Astrocyte (in vitro differentiated cells and primary cell): ENCODE measurements at places on chromosomes 4 and X.

DNA sequence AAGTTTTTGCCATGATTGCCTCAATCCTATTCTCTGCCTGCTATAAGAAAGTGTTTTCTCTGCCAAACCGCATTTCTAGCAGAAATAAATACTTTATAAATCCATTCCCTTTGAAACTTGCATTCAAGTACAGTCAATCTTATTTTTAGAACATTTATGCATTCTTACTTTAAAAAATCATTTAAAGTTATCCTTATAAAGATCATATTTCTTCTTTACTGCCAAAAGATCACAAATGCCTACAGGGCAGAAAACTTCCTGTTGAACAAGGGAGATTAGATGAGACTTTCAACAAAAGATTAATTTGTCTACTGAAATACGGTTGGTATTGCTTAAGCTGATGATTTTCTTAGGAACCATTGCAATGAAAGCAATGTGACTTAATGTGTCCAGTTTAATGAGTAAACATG is 207.2 kb upstream of the SLIT2 start:
- peak; percentile 41 for DNase-seq

GRCh38 chr4:63814171-63814964 is 594.9 kb downstream of the TECRL start:
- no peak for DNase-seq

- DNase-seq, result no peak
Observed at GRCh38 chr4:147535124-147535523, 54.2 kb downstream of the EDNRA start.

- DNase-seq, result no peak
Observed at GRCh38 chrX:82945332-82945731, 562.8 kb upstream of the POU3F4 start.

GRCh38 chr4:178275671-178276360 is 833.6 kb upstream of the AGA start:
- DNase-seq, result no peak

- DNase-seq, result no peak
Observed at GRCh38 chr4:113740857-113741379, 20.6 kb downstream of the CAMK2D start.

DNA sequence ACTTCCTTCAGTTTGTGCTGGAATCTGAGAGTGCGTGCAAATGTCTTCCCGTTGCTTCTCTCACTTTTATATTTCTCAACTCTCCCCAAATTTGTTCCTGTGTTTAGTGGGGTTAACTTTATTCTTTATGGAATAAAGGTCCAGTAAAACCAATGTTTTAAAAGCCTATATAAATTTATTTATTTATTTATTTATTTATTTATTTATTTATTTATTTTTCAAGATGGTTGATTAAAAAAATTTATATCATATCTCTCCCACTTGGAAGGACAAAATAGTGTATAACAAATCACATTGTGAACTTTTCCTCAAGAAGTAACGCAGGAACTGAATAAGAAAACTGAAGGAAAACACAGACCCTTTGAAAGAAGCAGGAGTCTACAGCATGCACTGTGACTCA is 95.3 kb upstream of the ITM2A start:
- DNase-seq, result no peak

- no peak for DNase-seq
Observed at GRCh38 chrX:120365320-120365719, 3.4 kb downstream of the ATP1B4 start.

- DNase-seq, result no peak
Observed at GRCh38 chr4:108313546-108314339, 145.0 kb upstream of the LEF1 start.

DNA sequence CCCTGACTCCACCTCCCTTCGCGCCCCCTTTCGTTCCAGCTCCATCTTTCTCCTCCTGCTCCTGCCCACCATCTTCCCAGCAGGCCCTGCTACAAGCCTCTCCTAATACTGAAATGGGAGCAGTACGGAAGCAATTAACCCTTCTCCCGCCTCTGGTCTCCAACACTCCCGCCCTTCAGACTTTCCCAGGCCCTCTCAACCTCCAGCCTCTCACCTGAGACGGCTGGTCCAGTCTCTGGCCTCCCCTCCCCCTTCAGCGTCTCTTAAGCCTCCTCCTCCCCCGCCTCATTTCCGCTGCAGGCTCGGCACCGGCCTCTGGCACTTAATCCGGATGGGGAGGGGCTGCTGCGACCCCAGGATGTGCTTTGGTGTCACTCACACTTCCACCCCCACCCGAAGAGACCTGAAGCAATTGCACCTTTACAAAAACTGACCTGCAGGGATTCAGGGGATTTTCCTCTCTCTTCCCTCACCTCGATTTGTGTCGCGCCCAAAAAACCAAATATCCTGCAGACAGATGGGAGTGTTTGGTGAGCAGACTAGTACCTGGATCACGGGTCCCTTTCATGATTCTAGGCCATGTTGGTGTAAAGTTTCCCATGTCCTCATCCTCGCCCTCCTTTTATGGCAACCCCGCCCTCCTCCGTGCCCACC is 657 bp downstream of the TCEAL8 start:
- peak; percentile 34 for DNase-seq

DNA sequence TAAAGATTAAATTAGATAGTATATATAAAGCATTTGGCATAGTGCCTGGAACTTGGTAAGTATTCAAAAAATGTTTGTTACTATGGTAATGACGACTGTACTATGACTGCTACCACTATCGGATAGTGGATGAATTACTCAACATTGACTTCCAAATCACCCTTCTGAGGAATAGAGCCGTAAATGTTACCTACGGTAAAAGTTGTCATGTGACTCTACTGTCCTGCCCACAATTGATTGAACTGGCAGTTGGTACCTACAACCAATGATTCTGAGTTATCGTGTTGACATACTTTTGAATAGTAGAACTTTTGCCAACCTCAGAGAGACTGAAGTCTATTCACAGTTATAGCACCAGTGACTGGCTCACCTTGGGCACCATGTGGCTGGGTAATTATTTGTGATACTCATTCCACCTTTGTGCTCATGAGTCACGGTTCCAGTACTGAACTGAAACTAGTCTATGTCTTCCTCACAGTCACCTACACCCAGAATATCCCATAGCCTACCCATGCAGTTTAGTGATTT is 185.5 kb upstream of the PITX2 start:
- DNase-seq, result peak; percentile 18

- DNase-seq, result peak; percentile 62
Observed at GRCh38 chr4:110532901-110533589, 57.1 kb downstream of the ENPEP start.

GRCh38 chr4:114019276-114019968 is 40.0 kb upstream of the ARSJ start:
- DNase-seq, result peak; percentile 12

- peak; percentile 65 for DNase-seq
Observed at GRCh38 chr4:117793845-117794480, 240.3 kb upstream of the NDST3 start.

- DNase-seq, result no peak
Observed at GRCh38 chrX:22882543-22882942, 117.2 kb upstream of the DDX53 start.

- DNase-seq, result no peak
Observed at GRCh38 chrX:122115604-122116003, 1068.2 kb downstream of the GLUD2 start.

DNA sequence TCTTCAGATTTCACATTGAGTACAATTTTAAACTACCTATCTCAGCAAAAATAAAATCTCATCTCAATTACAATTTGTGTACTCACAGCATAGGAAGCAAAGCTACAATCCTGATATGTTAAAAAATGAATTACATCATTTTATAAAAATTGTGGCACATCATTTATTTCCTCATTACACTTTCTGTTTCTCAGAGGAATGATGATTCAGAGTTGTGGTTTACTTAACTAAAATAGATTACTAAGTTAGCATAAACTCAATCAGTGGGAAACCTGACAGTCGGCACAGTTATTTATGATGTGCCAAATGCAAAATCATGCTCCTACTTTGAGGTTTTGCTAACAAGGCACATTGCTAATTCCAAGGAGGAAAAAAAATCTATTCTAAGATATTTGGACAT is 325.0 kb downstream of the FBXO8 start:
- peak; percentile 45 for DNase-seq

- DNase-seq, result no peak
Observed at GRCh38 chr4:1813231-1813630, 20.1 kb downstream of the FGFR3 start.

DNA sequence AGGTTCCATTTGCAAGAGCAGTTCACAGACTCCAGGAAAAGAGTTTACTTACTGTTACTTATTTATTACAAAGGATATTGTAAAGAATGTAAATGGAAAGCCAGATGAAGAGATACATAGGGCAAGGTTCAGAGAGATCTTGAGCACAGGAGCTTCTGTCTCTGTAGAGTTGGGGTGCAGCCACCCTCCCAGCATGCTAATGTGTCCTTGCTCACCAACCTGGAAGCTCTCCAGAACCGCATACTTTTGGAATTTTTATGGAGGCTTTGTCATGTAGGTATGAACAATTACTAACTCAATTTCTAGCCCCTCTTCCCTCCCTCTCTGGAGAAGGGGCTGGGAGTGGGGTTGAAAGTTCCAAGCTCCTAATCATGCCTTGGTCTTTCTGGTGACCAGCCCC is 857.2 kb downstream of the RPA4 start:
- DNase-seq, result no peak

DNA sequence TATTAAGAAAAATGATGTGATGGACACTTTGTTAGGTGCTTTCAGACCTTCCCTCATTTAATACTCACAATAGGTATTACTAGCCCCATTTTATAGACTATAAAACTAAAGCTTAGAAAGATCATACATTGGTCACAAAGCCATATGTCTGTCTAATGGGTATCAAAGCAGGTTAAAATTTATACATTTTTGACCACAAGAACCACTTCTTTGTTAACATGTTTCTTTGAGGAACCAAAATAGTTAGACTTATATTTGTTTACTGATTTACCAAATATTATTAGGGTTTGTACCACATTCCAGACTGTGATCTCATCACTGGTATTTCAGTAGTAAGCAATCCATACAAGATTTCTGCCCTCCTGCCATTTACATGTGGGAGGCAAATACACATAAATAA is 363.3 kb downstream of the NAF1 start:
- DNase-seq, result no peak

DNA sequence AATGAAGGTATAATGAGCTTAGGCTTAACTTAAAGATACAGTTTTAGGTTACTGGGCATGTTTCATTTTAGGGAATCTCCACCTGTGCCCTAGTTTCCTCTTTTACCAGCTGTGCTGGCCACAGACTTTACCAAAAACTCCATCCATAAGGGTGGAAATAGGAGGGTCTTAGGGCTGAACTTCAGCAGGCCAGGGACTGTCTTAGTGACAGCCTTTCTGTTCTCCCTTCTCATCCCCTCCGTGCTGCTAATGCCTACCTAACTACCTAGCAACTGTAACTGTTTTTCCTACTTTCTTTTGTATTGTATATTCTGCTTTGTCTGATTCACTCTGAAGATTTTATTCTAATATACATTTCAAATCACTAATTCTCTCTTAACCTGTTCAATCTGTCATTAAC is 1375.3 kb downstream of the PCDH18 start:
- no peak for DNase-seq

DNA sequence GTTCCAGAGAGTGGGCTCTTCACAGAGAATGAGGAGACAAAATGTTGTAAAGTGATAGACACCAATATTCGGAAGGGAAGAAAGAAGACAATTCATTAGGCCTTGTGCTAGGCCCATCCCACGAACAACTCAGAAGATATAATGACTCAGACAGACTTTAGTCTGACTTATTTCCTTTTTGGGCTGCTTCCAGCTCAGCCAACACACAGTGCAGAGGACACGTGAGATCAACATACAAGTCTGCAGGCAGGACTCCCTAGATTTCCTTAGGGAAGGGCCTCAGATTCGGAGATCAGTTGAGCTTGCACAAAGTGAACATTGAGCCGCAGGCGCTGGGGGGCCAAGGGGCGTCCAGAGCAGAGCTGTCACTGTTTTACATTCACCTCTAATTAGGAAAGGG is 290.7 kb upstream of the TENM3 start:
- DNase-seq, result peak; percentile 96

GRCh38 chr4:173731257-173731656 is 201.2 kb upstream of the HAND2 start:
- DNase-seq, result no peak

- peak; percentile 65 for DNase-seq
Observed at GRCh38 chr4:156792462-156793085, 179.0 kb downstream of the PDGFC start.

GRCh38 chr4:96936886-96937285 is 1097.0 kb downstream of the PDHA2 start:
- no peak for DNase-seq

GRCh38 chr4:125714845-125715244 is 400.1 kb downstream of the FAT4 start:
- DNase-seq, result no peak

DNA sequence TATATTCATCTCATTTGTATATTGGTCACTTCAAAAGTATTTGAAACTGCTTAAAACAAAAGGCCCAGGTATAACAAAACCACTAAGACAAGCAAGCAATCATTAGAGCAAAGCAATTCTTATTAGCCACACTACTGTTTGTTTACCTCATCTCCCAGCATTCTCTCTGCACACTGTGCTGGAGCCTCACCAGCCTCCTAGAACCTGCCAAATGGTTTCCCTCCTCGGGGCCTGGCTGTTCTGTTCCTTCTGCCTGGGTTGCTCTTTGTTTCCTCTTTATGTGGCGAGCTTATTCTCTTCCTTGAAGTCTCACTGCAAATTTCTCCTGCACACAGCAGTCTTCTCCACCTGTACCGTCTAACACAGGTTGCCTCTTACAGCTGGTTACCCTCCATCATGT is 67.5 kb upstream of the MND1 start:
- no peak for DNase-seq

- DNase-seq, result no peak
Observed at GRCh38 chr4:165403637-165404036, 24.8 kb downstream of the CPE start.

DNA sequence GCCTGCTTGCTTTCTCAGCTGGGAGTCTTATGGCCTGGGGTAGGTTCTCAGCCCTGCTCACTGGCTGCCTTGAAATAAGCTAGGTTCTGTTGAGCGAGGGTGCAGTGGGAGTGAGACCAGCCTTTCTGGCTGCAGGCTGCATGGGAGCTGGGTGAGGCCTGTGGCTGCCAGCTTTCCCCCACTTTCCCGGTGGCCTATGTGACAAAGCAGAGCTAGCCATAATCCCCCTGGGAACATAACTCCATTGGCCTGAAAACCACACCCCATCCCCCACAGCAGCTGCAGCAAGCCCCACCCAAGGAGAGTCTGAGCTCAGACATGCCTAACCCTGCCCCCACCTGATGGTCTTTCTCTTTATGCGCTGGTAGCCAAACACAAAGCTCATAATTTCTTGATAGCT is 118.9 kb downstream of the KLHL4 start:
- DNase-seq, result no peak
